Thoracic aorta (tissue), 2 donors: ENCODE measurements at places on chromosomes 4 and X.

DNA sequence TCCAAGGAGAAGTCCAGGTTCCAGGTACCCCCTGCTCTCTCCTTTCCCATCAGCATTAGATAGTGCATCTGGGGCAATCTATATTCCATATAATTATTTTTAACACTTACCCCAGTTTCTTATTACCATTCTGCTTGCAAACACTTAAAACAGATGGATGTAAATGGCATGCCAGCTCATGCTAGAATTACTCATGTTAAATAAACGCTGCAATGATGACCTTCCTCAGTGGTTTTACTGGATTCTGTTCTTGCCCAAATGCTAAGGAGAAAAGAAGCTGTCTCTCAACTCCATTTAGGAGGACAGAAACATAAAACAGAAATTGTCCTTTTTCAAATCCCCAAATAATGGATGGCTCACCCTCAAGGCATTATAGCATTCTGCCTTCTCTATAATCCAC, 161.1 kb downstream of the NLGN4X start:
- DNase-seq: no peak

GRCh38 chrX:37872303-37872655, 24.9 kb upstream of the DYNLT3 start:
- DNase-seq: no peak

DNA sequence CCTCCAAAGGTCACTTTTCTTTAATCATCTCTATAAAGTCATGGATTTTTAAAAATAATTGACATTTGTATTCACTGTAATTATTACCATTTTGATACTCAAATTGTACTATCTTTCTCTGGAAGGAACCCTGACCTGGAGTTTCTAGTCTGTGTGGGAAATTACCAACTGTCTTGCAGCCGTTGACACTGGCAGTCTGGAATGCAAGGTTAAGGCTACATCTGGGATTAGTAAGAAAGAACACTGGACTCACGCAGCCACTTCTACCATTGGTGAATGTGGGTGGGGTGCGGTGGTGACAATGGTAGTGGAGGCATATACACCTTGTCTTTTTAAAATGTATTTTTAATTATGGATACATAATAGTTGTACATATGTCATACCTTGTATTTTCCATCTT, 40.9 kb downstream of the EGF start:
- DNase-seq: no peak

DNA sequence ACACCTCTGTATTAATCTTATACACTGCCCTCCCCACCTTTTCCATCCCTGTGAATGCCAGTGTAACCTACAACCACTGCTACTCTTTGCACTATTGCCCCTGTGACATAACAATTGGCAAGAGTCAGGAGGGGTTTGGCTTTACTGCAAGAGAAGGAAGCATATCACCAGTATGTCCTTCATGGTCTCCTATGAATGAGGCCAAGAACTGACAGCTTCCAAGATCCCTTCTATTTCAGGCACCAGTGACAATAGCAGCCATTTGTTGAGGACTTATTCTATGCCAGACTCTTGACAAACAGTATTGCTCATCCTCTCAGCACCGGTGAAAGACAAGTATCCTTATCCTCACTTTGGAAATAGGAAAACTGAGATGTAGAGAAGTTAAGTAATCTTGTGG, 363.9 kb downstream of the MID1IP1 start:
- DNase-seq: no peak

- DNase-seq: no peak
Observed at GRCh38 chr4:155025762-155026457, 182.5 kb upstream of the NPY2R start.

DNA sequence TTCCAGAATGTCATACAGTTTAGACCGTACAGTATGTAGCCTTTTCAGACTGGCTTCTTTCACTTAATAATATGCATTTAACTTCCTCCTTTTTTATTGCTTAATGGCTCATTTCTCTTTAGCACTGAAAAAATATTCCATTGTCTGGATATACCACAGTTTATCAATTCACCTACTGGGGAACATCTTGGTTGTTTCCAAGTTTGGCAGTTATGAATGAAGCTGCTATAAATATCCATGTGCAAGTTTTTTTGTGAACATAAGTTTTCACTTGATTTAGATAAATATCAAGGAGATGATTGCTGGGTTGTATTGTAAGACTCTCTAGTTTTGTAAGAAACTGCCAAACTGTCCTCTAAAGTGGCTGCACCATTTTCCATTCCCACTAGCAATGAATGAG, 375.5 kb downstream of the PCDH18 start:
- no peak for DNase-seq

DNA sequence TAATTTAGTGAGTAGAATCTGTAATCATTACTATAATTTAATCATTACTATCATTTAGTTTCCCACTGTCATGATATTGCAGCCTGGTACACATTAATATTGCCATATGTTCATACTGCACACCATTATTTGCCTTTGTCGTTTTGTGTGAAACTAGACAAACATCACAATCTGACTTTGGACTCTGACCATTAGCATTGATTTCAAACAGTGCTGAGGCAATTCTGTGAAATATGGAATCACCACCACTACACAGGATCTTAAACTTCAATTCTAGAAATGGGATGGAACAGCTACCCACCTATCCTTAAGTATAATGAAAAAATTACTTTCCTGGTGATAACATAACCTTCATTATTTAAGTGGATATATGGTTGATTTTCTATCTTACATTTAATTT, 98.3 kb downstream of the SORBS2 start:
- no peak for DNase-seq

DNA sequence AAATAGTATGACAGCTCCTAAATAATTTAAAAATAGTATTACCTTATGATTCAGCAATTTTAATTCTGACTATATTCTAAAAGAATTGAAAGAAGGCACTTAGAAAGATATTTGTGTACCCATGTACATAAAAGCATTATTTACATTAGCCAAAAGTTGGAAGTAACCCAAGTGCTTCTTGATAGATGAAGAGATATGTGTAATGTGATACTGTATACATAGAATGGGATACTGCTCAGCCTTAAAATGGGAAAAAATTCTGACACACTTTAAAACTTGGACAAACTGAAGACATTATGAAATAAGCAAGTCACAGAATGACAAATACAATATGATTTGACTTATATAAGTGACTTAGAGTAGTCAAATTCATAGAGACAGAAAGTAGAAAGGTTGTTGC, 112.2 kb downstream of the IDS start:
- DNase-seq: no peak

- DNase-seq: no peak
Observed at GRCh38 chr4:79213010-79213409, 112.9 kb downstream of the NAA11 start.

- no peak for DNase-seq
Observed at GRCh38 chr4:44848466-44848865, 122.1 kb upstream of the GNPDA2 start.

DNA sequence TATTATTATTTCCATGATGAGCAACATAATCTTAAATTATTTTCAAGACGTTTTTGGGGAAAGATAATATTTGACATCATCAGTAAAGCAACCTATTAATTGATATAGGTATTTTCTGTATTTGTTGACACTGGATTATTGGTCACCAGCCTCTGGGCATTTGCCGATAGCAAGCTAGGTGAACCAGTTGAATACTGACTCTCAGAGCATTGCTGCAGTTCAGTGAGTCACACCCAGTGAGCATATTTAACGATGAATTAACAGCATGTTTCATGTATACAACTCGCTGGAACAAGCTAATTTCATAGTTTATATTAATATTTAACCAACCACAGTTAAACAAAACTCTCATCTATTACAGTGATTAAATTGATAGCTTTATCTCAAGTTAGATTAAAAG, 1006.0 kb upstream of the DIAPH2 start:
- no peak for DNase-seq

DNA sequence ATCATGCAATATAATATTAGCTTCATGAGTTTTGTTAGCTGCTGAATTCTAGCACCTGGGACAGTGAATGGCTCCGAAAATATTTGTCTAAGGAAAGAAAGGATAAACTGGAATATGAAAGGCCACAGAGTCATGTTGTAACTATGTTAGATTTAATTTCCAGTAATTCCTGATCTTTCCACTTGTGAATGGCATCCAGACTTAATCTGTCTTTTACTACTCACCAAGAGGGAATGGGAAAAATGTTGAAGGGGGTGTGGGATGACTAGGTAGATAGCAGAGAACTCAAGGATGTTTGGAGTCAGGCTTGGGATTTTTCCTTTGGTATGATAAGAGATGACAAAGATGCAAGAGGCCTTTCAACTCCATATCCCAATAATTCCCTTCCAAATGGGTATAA, 9.4 kb downstream of the ADH6 start:
- no peak for DNase-seq

DNA sequence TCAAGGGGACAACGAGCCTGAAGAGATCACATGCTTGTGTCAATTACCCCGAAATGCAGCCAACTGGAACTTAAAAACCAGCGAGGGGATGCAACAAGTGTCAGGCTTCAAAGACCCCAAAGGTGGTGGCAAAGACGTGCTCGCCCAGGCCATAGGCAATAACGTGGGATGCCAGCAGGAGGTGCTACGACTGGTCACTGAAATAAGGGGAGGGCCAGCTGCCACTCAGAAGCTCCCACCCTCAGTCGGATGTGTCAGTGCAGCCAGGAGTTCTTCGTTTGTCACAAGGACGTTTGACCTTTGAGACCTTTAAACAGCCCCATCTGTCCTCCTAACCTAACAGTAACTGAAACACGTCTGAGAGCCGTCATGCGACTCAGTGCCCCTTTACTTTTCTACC, 556.8 kb upstream of the PCDH10 start:
- no peak for DNase-seq

DNA sequence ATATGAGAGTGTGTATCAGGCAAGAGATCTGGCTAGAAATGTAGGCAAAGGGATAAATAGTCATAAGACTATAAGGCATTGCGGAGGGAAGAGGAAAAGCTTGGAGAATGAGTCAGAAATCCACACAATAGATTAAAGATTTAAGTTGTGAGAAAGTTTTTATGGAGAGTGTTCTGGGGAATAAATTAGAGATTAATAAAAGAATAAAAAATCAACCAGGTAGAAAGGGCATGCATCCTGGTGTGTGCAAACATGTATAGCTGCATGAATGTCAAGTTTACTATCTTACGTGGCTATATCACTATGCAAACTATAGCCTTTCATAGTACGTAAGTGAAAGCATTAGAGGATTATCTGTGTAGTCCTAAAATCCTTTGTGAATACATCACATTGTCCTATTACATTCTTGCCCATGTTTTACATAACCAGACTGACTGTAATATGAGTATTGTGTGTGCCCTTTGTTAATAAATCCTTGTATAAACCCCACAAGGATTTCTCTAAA, 36.9 kb downstream of the SNCA start:
- DNase-seq: no peak

DNA sequence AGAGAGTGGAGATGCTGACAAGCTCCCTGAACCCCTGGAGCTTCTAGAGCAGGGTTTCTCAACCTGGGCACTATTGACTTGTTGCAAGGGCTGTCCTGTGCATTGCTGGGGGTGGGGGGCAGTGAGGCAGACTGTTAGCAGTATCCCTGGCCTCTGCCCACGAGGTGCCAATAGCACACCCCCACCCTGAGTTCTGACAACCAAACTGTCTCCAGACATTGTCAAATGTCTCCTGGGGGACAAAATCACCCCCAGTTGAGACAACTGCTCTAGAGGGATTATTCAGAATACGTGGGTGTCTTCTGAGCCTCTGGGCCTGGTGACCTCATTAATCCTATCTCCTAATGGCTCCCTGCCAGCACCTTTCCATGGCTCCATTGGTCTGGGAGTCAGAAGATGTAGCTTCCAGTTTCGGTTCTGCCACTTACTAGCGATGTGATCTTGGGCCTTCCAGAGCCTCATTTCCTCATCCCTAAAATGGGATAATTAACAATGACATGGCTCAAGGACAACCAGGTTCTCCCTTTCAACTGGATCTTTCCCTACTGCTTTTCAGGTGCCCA, 17.6 kb upstream of the PJA1 start:
- no peak for DNase-seq

DNA sequence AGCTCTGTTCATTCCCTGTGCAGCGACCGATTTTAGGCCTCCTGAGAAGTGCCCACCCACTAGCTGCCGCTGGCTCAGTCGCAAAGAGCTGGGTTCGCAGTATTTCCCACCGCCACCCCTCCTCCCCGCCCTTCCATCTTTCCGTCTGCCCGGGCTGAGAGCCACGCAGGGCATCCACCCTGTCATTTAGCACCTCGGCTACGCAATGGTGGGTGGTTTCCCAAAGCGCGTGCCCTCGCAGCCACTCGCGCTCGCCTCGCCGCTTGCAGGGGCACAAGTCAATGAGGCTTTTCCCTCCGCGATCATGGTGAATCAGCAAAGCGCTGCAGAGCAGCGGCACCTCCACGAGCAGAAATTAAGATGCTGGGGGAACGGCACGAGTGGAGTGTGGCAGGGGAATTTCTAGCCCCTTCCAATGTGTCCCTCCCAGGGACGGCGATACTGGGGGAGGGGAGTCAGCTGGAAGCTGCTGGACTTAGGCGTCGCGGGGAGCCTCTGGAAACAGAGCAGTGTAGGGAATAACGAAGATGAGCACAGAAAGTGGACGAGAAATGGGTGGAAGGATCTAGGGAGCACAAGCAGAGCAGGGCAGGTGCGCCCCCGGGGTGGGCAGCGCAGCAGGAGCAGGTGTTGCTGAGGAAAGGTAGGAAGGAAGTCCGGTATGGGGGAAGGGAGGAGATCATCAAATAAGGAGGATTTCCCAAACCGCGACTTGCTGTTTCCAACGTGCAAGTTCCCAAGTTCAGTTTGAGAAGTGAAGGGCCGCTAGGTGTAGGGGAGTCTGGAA, 2.4 kb upstream of the PTCHD1 start:
- no peak for DNase-seq

DNA sequence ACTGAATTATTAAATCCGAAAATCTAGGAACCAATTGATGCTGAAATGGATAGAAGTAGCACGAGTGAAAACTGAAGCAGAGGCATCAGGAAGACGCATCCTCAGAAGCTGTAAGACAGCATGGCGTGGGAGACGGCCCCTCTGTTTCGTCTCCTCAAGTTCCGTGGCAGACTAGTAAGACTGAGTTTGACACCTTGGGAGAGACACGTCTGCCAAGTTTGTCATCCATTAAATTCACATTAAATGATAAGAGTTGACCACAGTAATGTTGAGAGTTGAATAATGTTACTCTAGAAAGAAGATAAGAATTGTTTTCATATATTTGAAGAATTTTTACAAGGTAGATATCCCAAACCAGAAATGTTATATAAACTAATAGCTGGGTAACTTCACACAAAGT, 736.1 kb upstream of the FRG1 start:
- DNase-seq: no peak

DNA sequence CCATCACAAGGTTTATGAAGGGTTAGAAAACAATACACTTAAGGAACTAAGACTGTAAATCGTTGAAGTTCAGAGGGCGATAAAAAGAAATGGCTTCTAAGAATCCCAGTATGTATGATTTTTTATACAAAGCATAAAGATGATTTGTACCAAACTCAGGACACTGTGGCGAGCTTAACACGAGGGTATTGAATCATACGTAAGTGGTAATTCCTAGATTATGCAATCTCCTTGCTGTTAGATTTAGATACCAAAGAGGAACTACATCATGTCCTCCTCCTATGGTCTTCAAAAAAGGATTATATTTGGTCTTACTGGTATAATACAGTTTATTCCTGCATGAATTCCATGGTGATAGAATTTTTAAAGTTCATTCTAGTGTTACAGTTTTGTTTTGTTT, 23.9 kb downstream of the NFKB1 start:
- DNase-seq: no peak
